Left ventricle myocardium inferior (tissue), 1 donor: ENCODE measurements at places on chromosomes 5 and 9. TPM values are rescaled to one million over a fixed set of nuclear protein-coding genes. Genes with fewer than 3 reads are reported as not detected.

DNA sequence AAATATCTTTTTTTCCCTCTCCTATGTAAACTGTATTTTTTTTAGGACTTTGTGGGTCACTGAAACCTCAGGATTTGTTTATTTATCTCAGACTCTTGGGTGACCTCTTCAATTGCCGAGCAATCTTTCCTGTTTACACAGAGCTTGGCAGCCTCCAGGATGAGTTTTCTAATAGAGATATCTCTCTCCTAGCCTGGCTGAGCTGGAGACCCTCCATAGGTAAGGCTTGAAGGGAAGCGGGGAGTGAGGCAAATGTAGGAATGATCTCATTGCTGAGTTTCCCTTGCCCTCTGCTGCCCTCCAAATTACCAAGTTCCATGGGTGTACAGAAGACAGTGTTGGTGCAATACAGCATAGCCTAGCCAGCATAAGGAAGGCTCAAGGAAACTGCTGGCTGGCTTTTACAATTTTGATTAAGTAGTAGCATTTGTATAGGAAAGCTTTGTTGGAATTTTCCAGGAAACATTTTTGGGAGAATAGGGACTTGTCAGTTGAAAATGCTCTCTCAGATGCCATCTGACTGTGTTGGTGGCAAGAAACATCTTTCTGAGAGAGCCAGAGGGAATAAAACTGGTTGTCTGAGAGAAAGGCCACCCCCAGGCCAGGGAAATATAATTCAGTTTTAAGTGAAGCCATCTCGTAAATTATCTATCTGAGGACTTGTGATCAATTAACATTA, 116.0 kb downstream of the NMUR2 start:
- H3K4me3 ChIP-seq: no peak overlapping the region
- no peaks in the 10 kb centered on the region for H3K36me3 ChIP-seq

Gene MEIKIN
- total RNA-seq: not detected

GRCh38 chr9:116279230-116279629, 125.6 kb downstream of the PAPPA start:
- no peaks in the 10 kb centered on the region for H3K36me3 ChIP-seq
- H3K4me3 ChIP-seq: no peak overlapping the region
- no peaks in the 10 kb centered on the region for H3K27me3 ChIP-seq
- no peaks in the 10 kb centered on the region for H3K4me1 ChIP-seq
- no peak for DNase-seq

DNA sequence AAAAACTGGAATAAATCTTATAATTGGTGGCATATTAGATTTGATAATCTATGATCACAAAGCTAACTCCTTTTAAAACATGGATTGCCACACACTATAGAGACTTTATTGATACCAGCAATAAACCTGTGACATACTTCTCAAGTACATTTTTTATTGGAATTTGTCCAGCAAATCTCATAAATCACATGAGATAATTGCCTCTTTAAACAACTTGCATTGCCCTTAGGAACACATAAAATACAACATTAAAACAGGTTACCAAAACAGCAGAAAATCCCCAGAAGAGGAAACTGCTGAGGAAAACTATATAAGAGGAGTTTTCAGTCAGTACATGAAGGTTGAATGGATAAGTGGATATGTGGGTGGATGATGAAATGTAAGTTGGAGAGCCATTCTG, 124.6 kb downstream of the SNCAIP start:
- DNase-seq: no peak
- H3K27me3 ChIP-seq: no peaks in the 10 kb centered on the region
- H3K27ac ChIP-seq: no peak overlapping the region
- no peaks in the 10 kb centered on the region for H3K4me1 ChIP-seq

DNA sequence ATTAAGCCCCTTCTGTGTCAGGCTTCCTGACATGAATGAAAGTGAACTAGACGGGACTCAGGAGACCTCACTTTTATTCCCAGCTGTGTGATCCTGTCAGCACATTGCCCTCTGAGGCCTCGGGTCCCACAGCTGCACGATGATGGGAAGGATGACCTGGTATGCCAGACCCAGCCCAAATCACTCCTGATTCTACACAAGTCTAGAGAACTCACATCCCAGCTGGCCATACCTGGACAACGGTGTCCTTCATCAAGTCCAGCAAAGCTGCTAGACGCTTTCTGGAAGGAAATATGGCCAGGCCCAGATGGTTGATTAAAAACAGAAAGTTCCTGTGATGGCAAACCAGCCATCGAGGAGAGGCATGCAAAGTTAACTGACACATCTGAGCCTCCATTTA, 118.0 kb upstream of the FSTL4 start:
- H3K36me3 ChIP-seq: no peaks in the 10 kb centered on the region
- no peak overlapping the region for H3K4me3 ChIP-seq
- DNase-seq: no peak

Gene FOXD4L5
- total RNA-seq: 0.08 TPM

DNA sequence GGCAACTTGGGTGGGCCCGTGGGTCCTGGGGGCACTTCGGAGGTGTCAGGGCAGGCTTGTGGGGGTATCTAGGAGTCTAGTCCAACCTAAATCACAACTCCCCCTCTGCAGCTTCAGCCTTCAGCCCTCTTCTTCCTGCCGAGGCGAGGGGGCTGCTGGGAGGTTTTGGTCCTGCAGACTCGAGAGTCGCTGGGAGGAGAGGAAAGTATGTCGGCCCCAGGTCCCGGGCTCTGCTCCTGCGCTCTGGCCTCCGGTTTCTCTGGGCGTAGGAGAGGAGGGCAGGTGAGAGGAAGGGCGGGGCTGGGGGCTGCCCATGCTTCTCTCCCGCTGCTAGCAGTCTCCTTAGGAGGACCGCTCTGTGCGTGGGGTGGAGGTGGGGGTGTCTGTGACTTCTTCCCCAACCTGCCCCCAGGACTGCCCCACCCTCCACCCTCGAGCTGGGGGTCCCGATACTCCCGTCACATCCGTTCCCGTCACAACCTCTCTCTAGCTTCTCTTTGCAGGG, 139.8 kb upstream of the COL5A1 start:
- H3K4me1 ChIP-seq: peaks cover 13% of the 10 kb centered on the region
- no peaks in the 10 kb centered on the region for H3K36me3 ChIP-seq
- H3K27me3 ChIP-seq: peaks cover 61% of the 10 kb centered on the region
- peak; percentile 6 for DNase-seq
- no peak overlapping the region for H3K27ac ChIP-seq
- no peak overlapping the region for H3K4me3 ChIP-seq

Gene SPOCK1
- 28.6 TPM for total RNA-seq

- H3K4me3 ChIP-seq: no peak overlapping the region
- H3K4me1 ChIP-seq: peaks cover 14% of the 10 kb centered on the region
- no peaks in the 10 kb centered on the region for H3K27me3 ChIP-seq
- no peak for DNase-seq
- no peaks in the 10 kb centered on the region for H3K36me3 ChIP-seq
These were observed 38.5 kb upstream of the LCP2 start for GRCh38 chr5:170336065-170336464.

- no peaks in the 10 kb centered on the region for H3K4me1 ChIP-seq
- H3K27me3 ChIP-seq: no peaks in the 10 kb centered on the region
- no peak overlapping the region for H3K27ac ChIP-seq
These were observed 25.4 kb downstream of the FABP6 start for GRCh38 chr5:160254706-160255105.
